ENCODE measurements at places on chromosomes 5 and 9.
A peak's percentile ranks its signal among the peaks of the same experiment; 100 is the strongest.

DNA sequence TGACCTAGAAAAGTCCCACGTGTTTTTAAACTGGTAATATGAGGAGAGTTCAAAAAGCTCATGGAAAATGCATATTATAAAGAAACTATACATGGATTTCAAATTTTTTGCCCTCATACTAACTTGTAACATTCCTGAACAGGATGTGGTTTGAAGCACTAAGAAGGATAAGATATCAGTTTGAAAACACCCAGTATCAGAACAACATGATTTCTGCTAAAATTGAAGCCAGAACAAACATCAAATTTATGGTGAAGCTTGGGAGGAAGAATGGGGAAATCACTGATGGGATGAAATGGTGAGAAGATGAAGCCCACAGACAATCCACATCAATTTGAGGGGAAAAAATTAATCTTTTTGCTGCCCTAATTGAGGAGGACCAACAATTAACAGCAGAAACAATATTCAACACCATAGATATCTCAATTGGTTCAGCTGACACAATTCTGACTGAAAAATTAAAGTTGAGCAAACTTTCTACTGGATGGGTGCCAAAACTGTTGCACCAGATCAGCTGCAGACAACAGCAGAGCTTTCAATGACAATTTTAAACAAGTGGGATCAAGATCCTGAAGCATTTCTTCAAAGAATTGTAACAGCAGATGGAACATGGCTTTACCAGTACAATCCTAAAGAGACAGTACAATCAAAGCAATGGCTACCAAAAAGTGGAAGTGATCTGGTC lies 113.2 kb upstream of the SNX2 start:
- DNase-seq: no peak

DNA sequence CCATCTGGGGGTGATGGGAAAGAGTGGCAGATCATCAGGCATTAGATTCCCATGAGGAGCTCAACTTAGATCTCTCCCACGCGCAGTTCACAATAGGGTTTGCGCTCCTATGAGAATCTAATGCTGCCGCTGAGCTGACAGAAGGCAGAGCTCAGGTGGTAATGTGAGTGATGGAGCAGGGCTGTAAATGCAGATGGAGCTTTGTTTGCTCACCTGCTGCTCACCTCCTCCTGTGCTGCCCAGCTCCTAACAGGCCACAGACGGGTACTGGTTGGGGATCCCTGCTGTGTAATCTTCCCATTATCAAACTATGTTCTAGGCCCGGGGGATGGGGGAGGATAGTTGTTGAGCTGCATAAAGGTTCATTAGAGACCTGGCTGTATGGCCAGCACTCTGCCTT lies 58.4 kb downstream of the UGCG start:
- no peak for DNase-seq

GRCh38 chr9:21744841-21745240 lies 57.6 kb upstream of the MTAP start:
- DNase-seq: no peak

DNA sequence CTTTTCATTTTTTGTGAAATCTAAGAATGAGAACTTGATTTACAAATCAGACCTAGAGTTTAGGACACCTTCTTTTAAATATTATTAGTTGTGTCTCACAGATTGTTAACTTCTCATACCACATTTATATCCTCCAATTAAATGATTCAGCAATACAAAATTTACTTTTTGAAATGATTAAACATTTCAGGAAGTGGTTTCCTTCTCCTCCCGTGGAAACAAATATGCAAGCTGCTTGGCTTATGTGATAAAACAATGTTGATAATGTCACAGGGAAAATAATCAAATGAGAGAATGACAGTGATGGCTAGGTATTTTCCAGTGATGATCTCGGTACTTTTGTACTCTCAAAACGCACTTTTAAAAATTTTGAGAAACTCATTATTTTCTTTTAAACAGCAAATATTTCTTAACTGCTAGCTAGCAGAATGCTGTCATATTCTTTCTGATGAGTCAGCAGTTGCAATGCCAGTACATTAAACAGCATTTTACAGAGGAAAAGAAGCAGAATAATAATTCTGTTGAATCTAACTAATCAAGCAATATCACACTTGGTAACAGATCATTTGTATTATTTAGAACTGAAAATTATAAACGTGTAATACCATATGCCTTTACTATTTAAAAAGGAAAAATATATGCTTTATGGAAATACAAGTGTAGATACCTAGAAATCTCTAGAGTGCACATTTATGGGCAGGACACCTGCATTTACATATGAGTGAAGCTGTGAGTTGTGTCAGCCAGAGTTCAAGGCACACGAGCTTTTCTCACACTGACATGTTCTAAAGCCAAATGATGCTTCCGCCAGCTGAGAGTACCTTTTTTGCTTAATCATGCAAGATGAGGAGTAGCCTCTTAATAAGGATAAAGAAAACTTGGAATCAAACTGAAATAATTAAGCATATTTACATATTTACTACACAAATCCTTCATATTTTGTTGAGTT lies 53.6 kb upstream of the CDH18 start:
- DNase-seq: no peak

DNA sequence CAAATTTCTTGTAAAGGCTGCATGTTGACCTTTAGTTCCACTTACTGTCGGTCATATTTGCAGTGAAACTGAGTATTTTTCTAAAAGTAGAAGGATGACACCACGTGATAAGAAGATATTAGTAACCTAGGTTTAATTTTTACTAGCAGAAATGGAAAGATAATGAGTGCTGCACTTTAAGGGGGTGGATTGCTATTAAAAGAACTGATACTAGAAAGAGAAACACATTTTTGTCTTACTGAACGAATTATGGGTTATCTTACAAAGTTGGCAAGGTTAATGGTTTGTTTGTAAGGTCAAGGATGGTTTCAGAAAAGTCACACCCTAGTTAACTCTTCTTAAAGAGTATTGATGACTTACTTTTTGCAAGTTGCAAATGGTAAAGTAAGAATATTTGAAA lies 2.4 kb downstream of the MACIR start:
- no peak for DNase-seq

GRCh38 chr9:14345354-14346230 lies 31.7 kb upstream of the NFIB start:
- DNase-seq: peak; percentile 29

DNA sequence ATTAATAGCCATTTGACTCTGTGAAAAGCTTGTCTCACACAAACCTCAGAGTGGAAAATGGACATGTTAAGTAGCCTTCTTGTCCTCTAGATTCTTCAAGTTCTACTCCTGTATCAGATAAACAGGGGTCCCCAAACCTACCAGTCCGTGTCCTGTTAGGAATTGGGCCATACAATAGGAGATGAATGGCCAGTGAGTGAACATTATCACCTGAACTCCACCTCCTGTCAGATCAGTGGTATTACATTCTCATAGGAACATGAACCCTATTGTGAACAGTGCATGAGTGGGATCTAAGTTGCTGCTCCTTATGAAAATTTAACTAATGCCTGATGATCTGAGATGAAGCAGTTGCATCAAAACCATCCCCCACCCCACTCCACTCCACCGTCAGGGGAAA lies 136.3 kb downstream of the TMEM232 start:
- DNase-seq: peak; percentile 5

DNA sequence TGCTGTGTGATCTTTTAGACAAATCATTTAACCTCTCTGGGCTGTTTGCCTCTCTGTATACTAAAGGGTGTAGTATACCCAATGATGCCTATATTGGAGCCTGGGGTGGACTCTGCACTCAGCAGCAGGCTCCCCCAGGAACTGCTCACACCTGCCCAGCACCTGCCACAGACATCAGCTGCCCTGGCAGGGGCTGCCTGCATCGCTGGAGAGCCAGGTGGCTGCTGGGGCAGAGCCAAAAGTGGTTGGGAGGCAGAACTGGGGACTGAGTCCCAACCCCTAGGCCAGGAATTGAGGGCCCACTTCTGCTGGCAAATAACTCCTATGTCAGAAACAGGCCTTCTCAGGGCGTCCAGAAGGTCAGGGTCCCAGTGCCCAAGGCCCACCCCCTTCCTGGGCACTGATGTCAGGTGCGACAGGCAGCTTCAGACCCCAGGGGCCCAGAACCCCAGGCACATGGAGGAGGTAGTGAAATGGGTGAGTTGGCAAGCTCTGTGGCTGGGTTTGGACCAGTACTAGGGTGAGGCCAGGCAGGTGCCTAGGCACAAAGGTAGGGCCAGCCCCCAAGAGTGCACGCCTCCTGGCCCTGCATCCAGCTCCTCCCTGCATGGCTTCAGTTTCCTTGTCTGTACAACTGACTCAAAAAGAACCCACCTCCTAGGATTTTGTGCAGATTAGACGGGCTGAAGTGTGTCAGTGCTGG lies 5.8 kb downstream of the UNC5A start:
- DNase-seq: no peak

- no peak for DNase-seq
These were observed 177.5 kb downstream of the C5orf15 start for GRCh38 chr5:133790898-133791297.

DNA sequence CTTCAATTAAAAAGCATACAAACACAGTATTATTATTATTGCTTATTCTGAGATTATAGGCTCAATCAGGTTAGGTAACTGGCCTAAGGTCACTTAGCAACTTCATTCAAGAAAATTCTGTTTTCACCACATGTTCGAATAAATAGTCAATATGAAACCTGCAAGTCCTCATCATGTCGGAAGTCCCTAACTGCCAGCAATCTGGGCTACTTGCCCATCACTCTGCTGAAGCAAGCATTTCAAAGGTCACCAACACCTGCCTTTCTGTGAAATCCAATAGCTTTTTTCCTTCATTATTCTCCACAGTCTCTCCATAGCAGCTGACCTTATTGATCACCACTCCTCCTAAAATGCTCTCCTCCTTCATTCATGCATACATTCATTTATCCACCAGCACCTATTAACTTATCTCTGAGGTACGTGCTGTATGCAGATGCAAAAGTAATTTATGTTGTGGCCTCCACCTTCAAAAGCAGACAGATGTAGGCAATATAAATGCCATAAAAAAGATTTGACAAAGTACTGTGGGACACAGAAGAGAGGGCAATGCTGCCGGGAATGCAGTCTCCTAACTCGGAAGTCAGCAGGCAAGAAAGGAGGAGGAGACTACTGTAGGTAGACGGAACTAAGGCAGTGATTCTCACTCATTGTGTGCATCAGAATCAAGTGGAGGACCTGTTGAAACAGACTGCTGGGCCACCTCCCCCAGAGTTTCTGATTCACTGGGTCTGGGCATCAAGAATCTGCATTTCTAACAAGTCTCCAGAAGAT lies 310.9 kb downstream of the BNC2 start:
- DNase-seq: no peak

- DNase-seq: no peak
These were observed 188.0 kb downstream of the XRCC4 start for GRCh38 chr5:83265318-83265717.

GRCh38 chr5:98110791-98111190 lies 662.7 kb upstream of the RGMB start:
- DNase-seq: no peak

GRCh38 chr9:120868339-120868675 lies 8.7 kb downstream of the PHF19 start:
- DNase-seq: no peak

DNA sequence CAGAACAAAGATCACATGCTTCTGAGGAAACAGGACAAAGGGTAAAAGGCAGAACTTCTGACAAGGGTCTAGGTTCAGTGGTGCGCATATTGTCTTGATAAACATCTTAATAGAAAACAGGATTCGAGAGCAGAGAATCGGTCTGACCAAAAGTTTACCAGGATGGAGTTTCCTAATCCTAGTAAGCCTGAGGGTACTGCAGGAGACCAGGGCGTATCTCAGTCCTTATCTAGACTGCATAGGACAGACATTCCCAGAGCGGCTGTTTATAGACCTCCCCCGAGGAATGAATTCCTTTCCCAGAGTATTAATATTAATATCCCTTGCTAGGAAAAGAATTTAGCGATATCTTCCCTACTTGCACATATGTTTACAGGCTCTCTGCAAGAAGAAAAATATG lies 32.4 kb upstream of the TNFSF8 start:
- no peak for DNase-seq

DNA sequence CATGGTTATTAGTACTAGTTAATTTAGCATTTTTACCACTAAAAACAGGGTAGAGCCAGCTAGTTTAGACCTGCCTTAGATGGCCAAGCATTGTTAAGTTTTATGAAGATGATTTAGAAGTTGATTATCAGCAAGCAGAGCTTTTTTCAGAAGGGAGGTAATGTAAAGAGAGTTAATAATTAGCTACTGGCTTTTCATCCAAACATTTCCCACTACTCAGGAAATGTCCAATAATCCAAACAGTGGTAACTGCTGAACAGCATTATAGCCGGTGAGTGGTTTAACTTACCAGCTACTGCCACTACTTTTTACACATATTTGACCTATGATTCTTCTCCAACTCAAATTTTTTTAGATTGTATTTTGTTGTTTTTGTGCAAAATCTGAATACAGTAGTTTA lies 1.7 kb downstream of the ITGA1 start:
- no peak for DNase-seq

GRCh38 chr9:98380065-98380681 lies 124.7 kb upstream of the TBC1D2 start:
- DNase-seq: no peak

DNA sequence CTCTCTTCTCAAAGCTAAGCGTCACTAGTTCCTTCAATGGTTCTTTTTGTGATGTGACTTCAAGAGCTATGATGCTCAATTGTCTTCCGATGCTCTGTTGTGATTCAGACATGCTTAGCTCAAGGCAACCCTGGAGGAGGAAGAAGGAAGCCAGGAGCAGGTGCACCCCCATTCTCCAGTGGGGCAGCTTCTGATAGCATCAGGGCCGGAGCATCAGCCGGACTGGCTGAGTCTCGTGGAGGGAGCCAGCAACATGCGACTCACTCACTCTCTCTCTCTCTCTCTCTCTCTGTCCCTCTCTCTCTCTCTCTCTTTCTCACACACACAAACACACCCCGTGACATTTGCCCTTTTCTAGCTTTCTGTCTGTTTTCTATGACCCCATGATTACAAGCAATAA lies 140.2 kb downstream of the HSD17B3 start:
- no peak for DNase-seq

- peak; percentile 73 for DNase-seq
These were observed 170.5 kb downstream of the TLE4 start for GRCh38 chr9:79742110-79742721.

DNA sequence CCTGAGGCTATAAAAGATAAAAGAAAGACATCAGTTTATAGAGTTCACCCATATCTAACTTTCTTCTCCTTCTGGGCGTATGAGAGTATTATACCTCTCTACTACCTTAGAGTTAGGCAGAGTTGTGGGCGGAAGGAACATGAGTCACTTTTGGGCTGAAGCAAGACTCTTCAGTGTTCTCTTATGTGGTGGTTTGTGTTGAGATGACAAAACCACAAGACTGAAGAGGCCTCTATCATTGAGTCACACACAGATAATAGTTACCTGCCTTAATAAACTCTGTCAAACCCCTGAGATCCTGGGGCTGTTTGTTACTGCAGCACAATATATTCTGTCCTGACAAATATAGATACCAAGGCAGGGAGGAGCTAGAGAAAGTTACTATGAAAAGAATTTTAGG lies 184.2 kb downstream of the EFNA5 start:
- DNase-seq: no peak

- no peak for DNase-seq
These were observed 318.9 kb upstream of the GRAMD2B start for GRCh38 chr5:126104341-126104740.

Data from Ammon's horn (tissue), 1 donor.